ENCODE measurements at places on chromosomes 2 and 18.

DNA sequence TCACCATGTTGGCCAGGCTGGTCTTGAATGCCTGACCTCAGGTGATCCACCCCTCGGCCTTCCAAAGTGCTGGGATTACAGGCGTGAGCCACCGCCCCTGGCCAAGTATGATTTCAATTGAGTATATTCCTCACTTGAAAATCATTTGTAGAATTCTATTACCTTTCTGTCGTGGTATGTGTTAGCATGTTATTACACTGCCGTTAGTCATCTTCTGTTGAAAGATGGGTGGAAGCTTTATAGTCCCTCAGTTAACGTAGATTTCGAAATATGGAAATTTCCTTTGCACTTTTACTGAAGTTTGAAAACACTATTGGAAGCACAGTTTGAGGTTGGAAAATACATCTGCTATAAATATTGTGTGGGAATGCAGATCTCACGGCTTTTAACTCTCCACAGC lies 14.7 kb downstream of the NIFK start:
- no peak for DNase-seq
- peak overlapping the region; percentile 53 for H3K27ac ChIP-seq
- no peaks in the 10 kb centered on the region for H3K27me3 ChIP-seq
- H3K4me1 ChIP-seq, result peaks cover 12% of the 10 kb centered on the region

- no peaks in the 10 kb centered on the region for H3K4me1 ChIP-seq
- H3K27ac ChIP-seq, result no peak overlapping the region
- no peaks in the 10 kb centered on the region for H3K27me3 ChIP-seq
- no peak overlapping the region for H3K4me3 ChIP-seq
Measured at GRCh38 chr2:238569507-238570195, 142.9 kb downstream of the ASB1 start.

GRCh38 chr18:47928466-47928865 lies 2.0 kb downstream of the SMAD2 start:
- no peak for DNase-seq
- H3K27ac ChIP-seq, result peak overlapping the region; percentile 66
- peaks cover 38% of the 10 kb centered on the region for H3K4me1 ChIP-seq
- H3K27me3 ChIP-seq, result peaks cover 1% of the 10 kb centered on the region

DNA sequence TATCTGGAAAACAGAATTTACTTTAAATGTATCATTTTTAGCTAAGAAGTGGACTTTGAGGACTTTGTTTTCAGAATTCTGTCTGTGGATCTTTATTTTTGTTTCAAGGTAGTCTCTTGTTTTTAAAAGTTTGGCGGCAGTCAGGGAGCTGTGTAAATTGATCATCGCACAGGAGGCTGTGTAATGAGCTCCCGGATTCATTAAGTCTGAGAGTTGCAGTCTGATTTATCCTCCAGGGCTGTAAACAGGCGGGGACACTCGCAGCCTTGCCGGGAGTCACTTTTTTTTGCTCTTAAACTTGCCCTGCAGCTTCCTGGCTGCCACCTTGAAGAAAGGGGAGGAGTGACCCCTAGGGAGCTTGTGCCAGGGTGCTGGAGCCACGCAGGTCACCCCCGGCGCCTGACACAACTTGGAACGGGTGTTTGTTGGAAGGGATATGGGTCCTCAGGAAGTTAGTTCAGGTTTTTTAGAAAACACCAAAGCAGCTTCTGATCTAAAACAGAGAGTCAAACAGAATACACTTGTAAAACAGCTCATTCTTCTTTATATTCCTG lies 76.2 kb downstream of the DCDC2C start:
- H3K4me1 ChIP-seq, result no peaks in the 10 kb centered on the region
- H3K27ac ChIP-seq, result no peak overlapping the region
- DNase-seq, result peak; percentile 62
- H3K36me3 ChIP-seq, result no peaks in the 10 kb centered on the region

- H3K4me3 ChIP-seq, result no peak overlapping the region
- peaks cover 18% of the 10 kb centered on the region for H3K27me3 ChIP-seq
- H3K27ac ChIP-seq, result no peak overlapping the region
Measured at GRCh38 chr2:84817239-84817655, 63.6 kb downstream of the TRABD2A start.

- H3K27ac ChIP-seq, result no peak overlapping the region
- H3K4me1 ChIP-seq, result peaks cover 26% of the 10 kb centered on the region
- H3K36me3 ChIP-seq, result no peaks in the 10 kb centered on the region
- H3K4me3 ChIP-seq, result no peak overlapping the region
Measured at GRCh38 chr2:9748577-9748976, 94.7 kb upstream of the TAF1B start.

Measured in osteocyte (in vitro differentiated cells).